ENCODE measurements at places on chromosomes 7 and 10.

GRCh38 chr10:6400821-6401465 is 179.1 kb downstream of the PRKCQ start:
- DNase-seq, result no peak

DNA sequence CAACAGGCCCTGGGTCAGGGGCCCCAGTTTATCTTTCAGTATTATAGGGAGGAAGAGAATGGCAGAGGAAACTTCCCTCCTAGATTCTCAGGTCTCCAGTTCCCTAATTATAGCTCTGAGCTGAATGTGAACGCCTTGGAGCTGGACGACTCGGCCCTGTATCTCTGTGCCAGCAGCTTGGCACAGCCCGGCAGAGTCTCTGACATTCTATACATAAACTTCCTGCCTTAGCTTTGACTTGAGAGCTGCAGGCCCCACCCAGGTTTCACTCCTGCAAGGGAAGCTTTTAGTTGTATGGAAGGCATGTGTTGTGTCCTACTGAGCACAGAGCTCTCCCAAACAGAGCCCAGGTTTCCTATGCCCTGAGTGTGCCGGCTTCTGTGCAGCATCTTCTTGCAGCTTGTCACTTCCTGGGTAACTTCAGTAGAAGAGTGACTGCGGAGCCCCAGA is 205.6 kb upstream of the PRSS58 start:
- DNase-seq, result no peak

DNA sequence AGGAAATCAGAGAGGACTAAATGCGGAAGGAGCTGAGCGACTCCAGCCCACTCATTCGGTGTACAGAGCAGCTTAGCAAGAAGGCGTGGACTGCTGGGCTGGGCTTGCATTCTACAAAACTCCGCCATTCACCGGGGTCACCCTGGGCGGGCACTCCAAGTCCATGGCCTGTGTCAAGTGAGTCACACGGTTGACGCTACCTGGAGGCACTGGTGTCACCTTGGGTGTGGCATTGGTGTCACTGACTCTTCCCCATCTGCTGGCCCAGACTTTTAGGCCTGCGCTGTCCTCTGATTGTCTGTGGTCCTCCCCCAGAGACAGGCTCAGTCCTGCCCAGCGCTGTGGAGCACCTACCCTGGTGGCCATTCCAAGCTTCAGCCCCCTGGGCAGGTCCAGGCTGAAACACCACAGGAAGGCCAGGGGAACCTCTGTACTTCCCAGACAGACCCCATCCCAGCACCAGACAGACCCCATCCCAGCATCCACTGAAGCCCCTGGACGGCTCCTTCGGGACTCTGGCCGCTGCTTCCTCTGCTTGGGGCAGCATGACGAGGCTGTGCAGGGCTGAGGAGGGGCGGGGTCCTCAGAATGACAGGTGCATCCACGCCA is 30.6 kb upstream of the CNPY1 start:
- DNase-seq, result no peak

DNA sequence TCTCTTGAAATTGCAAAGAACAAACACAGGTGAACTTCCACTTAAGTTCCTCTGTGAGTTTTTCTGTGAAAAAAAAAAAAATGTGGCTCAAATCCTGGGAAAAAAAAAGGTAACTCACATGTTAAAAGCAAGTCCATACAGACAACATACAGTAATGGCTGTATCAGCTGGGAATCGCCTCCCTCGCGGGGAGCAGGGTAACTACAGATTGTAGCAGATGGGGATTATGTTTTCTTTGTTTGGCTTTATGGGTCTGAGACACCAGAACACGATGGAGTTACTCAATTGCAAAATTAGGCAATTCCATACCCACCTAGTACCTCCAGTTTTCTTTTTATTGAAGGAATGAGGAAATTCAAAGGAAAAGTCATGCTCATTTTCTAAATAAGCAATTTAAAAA is 42.3 kb downstream of the FEZF1 start:
- DNase-seq, result no peak

DNA sequence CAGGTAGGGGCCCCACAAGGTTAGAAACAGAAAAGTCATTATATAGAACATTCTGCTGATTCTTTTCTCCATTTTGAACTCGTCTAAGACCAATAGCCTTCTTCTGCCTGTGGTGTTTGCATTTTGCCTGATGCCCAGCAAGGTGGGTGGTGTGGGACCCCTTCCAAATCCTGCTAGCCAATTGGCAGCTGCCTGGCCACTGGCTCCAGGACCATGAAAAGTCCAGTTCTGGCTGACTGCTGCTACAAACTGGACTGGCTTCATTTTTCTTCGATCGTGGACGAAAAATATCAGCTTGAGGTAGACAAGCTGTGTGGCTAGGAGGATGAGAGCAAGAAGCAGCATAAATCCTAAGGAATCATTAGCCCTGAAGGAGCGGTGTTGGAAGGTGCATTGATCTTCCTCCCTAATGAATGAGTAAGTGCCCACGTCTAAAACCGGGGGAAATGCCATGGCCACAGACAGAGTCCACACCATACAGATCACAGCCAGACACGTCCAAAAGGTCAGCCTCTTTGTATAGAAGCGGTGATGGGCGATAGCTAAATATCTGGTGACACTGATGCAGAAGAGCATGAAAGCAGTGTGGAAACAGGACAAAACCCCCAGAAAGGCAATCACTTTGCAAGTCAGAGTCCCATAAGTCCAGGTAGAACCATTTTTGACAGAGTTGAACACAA is 2.7 kb downstream of the GPR85 start:
- no peak for DNase-seq

DNA sequence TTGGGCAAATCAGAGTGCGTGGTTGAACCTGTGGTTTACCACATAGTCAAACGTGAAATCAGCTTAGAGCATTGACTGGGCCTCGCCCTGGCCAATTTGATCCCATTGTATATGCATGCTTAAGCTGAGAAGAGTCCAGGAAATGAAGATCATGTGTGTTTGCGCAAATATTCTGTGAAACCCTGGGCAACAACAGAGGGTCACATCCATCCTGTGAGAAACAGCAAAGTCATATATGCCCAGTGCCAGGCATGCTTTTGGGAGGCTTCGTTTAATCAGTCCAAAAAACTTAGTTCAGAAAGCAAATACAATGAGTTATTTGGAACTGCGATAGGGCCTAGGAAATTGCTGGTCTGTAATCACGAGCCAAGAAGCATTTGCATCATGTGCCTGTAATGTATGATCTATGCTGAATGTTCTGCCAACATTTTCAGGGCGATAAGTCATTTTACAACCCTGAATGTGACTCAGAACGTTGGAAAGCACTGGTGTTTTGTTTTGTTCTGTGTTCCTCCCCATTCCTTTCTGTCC is 412.1 kb upstream of the CELF2 start:
- DNase-seq, result no peak

DNA sequence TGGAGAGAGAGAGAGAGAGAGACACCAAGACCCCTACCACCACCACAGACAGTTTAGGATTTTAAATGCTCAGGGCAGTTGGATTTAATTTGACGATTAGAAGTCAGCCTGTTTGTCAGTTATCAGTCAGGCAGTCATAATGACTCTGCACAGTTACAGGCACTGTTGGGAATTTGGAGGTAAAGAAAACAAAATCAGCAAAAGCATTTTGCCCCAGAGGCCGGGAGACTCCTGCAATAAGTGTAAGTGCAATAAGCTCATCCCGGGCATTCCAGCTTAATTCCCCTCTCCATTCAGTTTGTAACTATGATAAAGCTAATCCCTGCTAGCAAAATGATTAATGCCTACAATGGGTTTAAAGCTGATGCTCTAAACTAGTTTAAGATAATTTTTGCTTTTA is 13.5 kb downstream of the SEMA3C start:
- DNase-seq, result no peak

GRCh38 chr7:117875566-117875965 is 2.3 kb upstream of the CTTNBP2 start:
- no peak for DNase-seq

DNA sequence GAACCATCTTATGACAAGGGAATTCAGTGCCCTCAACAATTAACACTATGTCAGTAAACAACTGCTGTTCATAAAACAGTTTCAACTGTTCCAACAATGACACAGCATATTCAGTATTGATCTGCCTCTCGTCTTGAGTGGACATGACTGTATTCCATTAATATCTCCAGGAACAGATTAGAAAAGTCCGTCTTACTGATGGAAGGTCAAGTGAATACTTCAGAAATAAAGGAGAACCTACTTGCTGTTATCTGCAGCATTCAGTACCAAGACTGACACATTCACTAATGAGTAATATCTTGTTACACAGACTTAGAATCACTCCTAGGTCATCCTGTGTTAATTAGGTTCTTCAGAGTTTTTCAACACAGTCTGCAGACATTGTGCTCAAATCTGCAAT is 12.1 kb downstream of the KBTBD2 start:
- no peak for DNase-seq

DNA sequence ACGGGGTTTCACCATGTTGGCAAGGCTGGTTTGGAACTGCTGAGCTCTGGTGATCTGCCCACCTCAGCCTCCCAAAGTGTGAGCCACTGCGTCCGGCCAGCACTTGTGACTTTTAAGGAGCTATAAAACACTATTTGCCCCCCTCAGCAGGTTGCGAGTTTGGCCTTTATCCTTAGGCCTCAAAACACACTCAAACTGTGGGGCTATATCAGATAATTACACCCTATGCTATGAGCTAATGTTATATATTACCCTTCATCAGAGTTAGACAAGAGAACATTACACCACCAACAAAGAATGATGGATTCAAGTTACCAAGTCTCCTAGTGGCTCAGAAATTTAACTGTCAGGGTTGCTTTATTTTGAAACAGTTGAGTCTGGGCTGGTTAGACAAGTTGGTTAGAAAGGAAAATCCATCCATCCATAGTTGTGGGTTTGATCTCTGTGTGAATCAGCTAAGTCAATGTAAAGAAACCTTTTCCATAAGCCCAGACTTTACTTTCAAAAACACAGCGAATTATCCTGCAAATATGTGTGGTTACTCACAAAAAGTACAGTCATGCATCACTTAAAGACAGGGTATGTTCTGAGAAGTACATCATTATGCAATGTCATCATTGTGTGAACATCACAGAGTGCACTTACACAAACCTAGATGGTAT is 115.8 kb downstream of the SEMA3D start:
- DNase-seq, result no peak
